Activated T-helper 1 cell treated with anti-CD3 and anti-CD28 coated beads, Interleukin-12 subunit alpha, Interleukin-12 subunit beta, Interleukin-2, Interleukin-4 antibody, amounts not matched to agents 30 ng/mL and 10 ng/mL and 1 ng/mL, durations not matched to agents 14 hours and 24 hours and 36 hours (primary cell): ENCODE measurements at places on chromosomes 1 and 21.

GRCh38 chr1:167601442-167602383 is 28.3 kb upstream of the RCSD1 start:
- DNase-seq = no peak

DNA sequence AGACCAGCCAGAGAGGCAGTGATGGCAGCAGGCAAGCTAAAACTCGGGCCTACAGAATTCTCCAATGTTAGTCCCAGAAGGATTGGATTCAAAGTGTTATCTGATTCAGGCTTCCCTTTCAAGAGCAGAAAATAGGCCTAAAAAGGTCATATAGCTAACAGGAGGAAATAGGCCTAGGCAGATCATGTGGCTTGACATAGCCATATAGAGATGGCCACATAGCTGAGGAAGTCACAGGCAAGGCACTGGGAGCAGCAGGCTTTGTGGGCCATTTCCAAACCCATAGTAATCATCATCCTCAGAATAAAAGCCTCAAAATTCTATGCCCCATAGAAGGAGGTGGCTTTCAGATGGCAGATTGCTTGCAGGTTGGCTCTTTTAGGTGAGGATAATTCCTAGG is 29.0 kb upstream of the LMO4 start:
- DNase-seq = no peak

DNA sequence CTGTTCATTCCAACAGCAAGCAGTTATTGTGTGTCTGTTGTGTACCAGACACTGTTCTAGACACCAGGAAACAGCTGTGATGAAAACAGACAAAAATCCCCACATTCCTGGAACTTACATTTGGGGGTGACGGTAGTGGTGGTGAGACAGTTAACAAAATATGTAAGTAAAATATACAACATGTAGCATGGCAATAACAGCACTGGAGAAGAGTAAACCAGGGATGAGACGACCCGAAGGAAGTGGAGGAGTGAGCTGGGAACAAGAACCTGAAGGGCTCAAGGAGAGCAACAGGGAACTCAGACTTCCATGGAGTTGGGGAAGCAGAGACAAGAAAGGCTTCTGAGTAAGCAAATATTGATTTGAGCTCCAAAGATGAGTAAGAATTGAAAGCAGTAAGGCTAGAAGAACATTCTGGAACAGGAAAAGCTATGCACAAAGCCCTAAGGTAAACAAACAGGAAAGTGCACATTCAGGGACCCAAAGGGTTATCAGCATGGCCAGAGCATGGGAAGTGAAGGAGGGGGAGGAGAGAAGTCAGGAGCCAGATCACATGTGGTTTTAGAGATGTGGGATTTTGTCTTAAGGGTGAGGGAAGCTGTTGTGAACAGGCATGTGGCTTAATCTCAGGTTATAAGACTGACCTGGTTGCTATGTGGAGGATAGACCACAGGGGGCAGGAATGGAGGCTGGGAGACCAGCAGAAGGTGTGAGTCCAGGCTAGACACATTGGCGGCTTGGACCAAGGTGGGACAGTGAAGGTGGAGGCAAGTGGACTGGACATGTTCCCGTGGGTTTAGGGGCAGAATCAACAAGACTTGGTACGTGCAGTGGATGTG is 7.3 kb downstream of the CSF1 start:
- no peak for DNase-seq

DNA sequence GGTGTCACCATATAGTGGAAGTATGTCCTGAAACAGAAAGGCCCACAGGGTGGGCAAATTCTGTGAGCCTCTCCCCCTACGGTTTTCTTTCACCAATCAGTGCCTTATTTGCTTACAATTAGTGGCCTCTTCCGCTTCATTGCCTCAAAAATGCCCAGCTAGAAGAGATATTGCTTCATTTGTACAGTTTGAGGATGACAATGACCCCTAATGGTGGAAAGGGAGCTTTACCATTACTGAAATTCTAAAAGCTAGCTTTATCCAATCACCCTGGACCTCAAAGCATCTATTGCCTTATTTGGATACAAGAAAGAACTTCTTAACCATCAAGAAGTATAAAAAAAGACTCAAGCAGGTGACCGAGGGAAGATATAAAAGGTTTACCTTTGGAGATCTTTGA is 49.6 kb downstream of the LRRC71 start:
- DNase-seq = no peak
